GM10248 (cell line): ENCODE measurements at places on chromosomes 16 and 17.

DNA sequence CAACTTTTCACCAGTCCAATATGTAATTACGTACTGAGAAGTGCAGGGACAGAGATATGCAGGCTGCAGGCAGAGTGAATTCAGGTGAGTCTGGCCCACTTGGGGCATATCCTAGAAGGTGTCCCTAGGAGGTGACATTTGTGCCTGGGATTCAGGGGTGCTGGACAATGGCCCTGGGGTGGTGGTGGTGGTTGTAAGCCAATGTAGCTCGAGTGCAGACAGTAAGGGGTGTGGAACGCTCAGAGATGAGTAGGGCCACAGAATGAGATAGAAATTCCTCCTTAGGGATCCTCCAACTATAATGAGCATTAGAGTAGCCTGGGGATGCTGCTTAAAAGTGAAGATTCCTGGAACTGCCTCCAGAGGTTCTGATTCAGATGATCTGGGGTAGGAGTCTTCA, 221.7 kb upstream of the MPHOSPH6 start:
- DNase-seq, result no peak

DNA sequence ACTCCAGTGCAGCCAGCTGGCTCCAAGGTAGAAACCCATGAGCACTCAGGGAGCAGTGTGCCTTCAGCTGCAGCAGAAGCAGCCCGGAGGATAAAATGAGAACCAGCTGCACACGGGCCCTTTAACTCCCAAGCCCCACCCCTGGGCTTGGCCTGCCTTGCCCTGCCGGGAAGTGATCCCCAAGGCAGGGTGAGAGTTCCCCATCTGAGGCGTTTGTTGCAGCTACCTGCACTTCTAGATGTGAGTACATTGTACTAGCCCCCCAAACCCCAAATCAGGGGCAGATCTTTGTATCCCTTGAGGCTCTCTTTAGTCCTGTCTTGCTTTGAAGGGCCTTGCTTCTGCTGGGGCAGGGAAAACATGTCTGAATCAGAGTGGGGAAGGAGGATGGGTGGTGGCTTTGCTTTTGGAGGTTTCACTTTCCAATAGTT, at the start of gene MVP:
TSS of gene MVP (plus strand) at position 192 of the 431 bp plus-strand sequence. CDS start 10,088 bp downstream, outside the sequence.
- peak; percentile 72 for DNase-seq

- DNase-seq, result no peak
Observed at GRCh38 chr17:17279316-17279715, 1.7 kb downstream of the COPS3 start.

DNA sequence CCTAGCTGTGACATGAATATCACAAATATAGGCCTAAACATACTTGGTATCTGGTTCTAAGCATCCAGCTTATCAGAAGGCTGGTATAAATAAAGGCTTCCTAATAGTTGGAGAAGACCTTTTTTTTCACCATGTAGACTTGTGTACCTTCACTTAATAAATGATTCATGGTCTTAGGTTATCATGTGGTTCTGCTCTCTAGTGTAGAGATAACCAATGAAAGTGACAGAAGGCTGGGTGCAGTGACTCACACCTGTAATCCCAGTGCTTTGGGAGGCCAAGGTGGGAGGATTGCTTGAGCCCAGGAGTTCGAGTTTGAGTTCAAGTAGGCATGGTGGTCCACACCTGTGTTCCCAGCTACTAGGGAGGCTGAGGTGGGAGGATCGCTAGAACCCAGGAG, 3.1 kb downstream of the DDX19A start:
- DNase-seq, result no peak

- no peak for DNase-seq
Observed at GRCh38 chr17:64103391-64104364, 26.3 kb downstream of the ERN1 start.

- DNase-seq, result no peak
Observed at GRCh38 chr16:73572135-73572828, 524.4 kb upstream of the ZFHX3 start.

DNA sequence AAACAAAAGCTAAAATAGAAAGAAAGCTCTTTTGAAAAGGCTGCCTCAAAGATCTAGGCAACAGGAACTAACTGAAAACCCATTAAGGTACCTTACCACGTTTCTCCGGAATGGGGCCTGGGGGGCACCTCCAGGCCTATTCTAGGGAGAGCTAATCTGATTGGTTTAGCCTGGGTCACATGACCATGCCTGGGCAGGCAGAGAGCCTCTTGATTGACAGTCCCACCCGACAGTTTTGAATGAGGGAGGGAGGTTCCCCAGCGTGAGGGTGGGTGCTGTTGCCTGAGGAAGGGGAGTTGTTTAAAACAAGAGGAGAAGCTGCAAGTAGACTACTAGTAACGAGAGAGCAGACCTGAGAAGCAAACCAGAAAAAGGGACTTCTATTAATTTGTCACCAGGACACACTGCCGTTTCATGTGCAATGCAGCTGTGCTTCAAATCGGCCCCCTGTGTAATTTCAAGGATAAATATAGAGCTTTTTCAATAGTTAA, 143.4 kb upstream of the HS3ST2 start:
- DNase-seq, result peak; percentile 66

- peak; percentile 79 for DNase-seq
Observed at GRCh38 chr17:82019690-82020571, 2.7 kb downstream of the CENPX start.

DNA sequence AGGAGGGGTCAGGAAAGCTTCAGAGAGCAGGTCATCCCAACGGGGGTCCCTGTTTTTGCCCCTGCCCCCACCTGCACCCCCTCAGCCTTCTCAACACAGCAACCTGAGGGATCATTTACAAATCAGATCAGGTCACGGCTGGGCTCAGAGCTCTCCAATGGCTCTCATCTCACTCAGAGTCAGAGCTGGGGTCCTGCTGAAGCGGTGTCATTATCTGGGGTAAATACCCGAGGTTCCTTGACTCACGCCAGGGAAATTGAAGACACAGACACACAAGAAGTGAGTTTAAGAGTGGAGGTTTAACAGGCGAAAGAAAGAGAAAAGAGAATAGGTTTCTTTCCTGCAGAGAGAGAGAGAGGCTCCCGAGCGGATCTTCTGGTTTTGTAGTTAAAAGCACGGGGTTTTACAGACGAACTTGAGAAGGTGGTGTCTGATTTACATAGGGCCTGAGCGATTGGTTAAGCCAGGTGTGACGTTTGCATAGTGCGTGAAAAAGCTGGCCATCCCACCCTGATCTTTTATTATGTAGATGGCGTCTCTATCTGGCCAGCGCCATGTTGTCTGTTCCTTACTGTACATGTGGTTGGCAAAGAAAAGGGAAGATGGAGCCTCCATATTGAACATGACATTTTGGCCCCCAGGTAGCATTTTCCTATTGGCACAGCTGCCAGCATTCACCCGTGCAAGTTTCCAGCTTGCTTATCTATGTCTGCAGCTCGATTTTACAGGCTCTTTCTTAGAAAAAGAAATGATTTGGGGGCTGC, 51.4 kb downstream of the WSB1 start:
- DNase-seq, result no peak

DNA sequence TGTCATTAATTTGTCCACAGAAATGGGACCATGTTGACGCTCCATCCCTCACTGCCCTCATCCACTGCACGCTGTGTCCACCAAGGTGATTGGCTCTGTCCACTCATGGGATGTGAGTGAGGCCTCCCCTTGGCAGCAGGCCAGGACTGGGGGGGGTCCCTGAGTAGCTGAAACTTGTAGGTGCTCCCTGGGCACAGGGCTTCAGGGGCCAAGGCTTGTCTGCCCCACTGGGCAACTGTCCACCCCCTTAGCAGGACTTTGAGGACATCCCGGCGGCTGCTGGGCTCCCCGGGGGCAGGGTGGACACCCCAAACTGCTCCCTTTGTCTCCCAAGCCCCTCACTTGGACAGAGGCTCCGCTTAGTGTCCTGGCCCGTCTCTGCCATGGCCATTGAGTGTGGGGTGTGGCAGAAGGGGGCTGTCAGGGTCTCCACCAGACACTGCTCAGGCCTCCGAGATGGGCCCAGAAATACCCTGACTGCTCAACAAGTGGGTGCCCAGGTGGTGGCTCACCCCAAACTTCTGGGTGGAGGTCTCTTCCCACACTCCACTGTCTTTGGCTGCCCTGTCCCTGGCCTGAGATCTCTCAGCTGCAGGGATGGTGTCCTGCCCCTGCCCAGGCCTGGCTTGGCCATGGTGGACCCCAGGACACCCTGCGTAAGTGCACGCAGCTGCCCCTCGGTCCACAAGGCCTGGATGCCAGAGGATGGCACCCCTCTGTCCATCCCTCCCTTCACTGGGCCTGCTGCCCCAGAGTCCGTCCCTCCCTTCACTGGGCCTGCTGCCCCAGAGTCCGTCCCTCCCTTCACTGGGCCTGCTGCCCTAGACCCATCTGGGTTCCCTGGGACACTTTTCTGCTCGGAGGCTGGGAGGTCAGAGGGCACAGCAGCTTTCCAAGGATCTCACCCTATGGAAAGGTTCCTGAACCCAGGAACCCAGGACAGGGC, 2.9 kb upstream of the RAB40C start:
- no peak for DNase-seq

DNA sequence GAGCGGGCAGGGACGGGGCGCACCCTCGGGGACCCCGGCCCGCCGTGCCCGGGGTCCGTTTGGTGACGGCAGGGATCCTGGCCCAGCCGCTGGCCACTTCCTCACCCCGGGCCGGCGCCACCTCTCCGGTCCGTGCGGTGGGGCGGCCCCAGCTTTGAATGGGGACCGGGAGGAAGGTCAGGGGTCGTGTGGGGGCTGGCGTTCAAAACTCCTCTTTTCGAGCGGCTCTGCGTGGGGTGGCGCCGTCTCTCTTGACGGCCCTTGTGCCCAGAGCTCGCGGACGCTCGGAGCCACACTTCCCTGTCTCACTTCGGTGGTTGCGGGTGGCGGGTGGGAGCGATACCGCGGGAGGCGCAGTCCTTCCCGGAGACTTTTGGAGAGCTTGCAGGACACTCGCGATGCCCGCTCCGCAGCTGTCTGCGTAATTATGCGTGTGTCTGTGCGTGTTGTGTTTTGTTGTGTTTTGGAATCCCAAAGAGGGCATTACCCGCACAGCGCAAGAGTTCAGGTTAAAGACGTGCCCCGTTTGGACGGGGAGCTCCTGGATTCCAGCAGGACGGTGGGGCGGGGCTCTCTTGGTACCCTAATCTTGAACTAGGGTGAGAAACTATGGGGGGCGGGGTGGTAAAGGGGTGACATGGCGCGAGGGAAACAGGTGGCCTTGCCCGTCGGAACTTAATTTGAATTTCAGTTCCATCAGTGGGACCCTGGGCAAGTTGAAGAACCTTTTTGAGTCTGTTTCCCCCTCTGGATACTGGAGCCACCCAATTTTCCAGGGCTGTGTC, 637 bp downstream of the PLCG2 start:
- no peak for DNase-seq
